ENCODE measurements at places on chromosomes 6 and 20. TPM values are rescaled to one million over a fixed set of nuclear protein-coding genes. Genes with fewer than 3 reads are reported as not detected.

The ZC2HC1B gene
- total RNA-seq = not detected

GRCh38 chr6:36841756-36842155, 2.5 kb upstream of the CPNE5 start:
- no peak for DNase-seq

The NR2E1 gene
- not detected for total RNA-seq

The MICB gene
- 15.3 TPM for total RNA-seq

DNA sequence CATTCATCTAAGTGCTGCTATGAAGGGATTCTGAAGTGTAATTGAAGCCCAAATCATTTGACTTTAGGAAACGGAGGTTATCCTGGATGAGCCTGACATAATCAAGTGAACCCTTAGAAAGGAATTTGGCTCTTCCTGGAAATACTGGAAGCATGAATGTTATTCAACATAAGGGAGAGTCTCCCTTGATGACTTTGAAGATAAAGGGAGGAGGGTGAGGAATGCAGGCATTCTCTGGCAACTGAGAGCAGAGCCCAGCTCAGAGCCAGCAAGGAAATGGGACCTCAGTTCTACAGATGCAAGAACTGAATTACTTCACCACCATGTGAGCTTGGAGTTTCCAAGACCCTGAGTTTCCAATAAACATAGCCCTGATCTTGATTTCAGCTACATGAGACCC, 168.2 kb downstream of the DLL1 start:
- no peak for DNase-seq

GRCh38 chr6:167079853-167080297, 43.0 kb upstream of the CCR6 start:
- DNase-seq = no peak

DNA sequence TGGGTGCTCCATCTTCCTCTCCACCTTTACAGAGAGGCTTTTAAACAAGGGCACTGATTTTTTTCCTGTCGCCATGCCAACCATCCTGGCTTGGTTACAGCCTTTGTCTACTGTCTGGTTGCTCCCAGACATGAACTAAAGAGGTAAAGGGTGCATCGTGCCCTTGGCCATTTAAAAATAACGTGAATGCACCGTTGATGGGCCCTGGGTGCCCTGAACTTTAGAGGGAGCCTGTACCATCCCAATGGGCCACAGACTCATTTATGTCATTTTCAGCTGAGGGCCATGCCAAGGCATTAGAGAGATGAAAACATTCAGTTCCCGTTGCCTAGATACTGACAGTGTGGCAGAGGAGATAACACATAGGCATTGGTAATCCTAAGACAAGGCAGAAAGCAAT, 23.3 kb downstream of the TMC2 start:
- no peak for DNase-seq

- no peak for DNase-seq
Observed at GRCh38 chr6:47109281-47109680, 67.1 kb upstream of the ADGRF1 start.

The COL9A1 gene
- not detected for total RNA-seq

The NRSN1 gene
- total RNA-seq = not detected

DNA sequence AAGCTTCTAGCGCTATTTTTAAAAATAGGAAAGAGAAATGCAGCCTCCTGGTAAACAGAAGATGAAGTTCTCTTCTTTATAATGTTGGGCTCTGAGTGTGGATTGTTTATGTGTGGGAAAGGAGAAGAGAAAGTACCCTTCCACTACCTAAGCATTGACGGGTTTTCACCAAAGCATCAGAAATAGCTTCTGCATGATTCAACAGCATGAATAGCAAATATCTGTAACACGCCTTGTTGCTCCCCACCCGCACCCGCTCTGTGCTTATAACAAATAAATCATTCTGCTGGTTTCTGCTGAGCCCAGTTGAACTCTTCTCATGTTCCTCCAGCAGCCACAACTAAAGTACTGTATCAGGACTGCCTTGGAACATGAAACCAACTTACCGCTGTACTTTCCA, 20.7 kb downstream of the TXLNB start:
- DNase-seq = no peak

- DNase-seq = no peak
Observed at GRCh38 chr20:44601801-44602204, 19.4 kb downstream of the PKIG start.

The LY6G5B gene
- 30.6 TPM for total RNA-seq

The ECT2L gene
- not detected for total RNA-seq

- DNase-seq = no peak
Observed at GRCh38 chr6:39350723-39351505, 28.4 kb upstream of the KCNK16 start.

GRCh38 chr6:29661071-29661470, 4.2 kb downstream of the MOG start:
- DNase-seq = no peak

DNA sequence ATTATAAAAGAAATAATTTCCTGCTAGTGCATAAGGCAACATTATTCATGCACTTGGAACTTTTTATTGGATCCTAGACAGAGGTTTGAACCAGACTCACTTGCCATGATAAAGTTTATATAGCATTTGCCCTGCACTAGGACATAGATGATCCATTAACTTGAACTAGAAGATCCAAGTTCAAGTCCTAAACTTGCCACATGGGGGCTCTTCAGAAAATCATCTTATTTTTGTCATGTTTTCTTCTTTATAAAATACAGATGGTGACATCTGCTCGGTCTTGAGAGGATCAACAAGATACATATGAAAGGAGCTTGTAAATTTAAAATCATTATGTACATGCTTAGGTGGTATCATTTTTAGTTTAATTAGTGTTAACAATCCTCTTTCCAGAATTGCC, 94.5 kb downstream of the SIM1 start:
- no peak for DNase-seq

The UNC5CL gene
- 1.4 TPM for total RNA-seq

- no peak for DNase-seq
Observed at GRCh38 chr20:22574545-22575086, 9.8 kb downstream of the FOXA2 start.

- DNase-seq = no peak
Observed at GRCh38 chr6:62037445-62037844, 248.6 kb downstream of the KHDRBS2 start.

The ISM1 gene
- total RNA-seq = 0.24 TPM

The CEP250 gene
- total RNA-seq = 34.4 TPM

- no peak for DNase-seq
Observed at GRCh38 chr6:119083007-119083406, 4.5 kb upstream of the FAM184A start.

- DNase-seq = no peak
Observed at GRCh38 chr20:58135441-58136148, 92.9 kb downstream of the ANKRD60 start.

DNA sequence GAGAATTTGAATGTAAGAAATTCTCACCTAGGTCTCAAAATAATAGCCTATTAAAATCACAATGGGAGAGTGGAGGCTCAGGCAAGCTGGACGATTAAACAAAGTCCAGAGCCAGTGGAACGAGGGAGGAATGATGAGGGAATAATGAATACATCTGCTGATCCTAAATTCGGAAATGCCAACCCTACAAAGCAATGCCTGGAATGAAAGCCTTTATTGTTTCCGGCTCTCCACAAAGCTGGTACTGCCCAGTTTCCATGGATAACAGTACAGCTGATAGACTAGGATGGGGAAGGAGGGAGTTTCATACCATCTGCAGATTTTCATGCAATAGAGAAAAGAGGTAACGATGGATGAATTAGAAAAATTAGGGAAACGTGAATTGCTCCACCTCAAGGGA, 356.1 kb downstream of the CBLN4 start:
- no peak for DNase-seq

The ZSCAN23 gene
- not detected for total RNA-seq

GRCh38 chr6:163085426-163085825, 329.1 kb upstream of the QKI start:
- no peak for DNase-seq

DNA sequence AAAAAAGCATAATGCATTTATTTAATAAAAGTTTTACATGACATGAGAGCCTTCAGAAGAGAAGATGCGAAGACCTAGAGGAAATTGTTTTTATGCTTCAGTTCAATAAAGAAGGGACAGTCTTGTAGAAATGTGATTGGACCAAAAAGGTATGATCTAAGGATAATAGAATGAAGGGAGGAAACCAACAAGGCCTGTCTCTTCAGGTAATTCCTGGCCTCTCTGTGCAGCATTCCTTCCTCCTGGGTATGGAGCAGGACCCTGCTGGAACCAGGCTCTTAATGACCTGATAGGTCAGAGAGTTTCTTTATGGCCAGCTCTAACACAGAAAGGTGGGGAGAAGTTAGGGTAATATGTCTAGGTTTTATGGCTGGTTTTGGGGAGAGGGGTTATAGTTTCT, 162.8 kb upstream of the HEY2 start:
- no peak for DNase-seq

GRCh38 chr6:114449659-114450058, 106.8 kb upstream of the HS3ST5 start:
- no peak for DNase-seq

DNA sequence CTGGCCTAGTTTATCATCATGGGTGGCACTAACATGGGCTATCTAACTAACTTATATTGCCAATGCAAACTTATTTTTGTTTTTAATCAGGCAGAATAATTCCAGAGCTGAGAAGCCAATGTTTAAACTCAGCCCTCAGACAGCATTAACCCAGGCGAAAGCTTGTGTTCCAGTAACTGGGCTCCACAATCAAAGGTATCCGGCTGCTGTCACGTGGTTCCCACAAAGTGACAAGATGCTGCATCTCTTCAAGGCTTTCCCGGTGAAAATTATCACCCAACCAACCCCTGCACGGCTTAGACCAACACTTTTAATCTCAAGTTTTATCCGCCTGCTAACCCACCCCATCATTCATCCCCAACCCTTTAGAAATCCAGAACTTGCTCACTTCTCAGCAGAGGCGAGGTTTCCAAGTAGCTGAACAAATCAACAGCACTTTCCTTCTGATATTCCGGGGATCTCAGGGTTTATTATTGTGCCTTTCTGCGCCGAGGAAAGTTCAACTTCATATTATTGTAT, 885 bp downstream of the MTCL3 start:
- DNase-seq = no peak

DNA sequence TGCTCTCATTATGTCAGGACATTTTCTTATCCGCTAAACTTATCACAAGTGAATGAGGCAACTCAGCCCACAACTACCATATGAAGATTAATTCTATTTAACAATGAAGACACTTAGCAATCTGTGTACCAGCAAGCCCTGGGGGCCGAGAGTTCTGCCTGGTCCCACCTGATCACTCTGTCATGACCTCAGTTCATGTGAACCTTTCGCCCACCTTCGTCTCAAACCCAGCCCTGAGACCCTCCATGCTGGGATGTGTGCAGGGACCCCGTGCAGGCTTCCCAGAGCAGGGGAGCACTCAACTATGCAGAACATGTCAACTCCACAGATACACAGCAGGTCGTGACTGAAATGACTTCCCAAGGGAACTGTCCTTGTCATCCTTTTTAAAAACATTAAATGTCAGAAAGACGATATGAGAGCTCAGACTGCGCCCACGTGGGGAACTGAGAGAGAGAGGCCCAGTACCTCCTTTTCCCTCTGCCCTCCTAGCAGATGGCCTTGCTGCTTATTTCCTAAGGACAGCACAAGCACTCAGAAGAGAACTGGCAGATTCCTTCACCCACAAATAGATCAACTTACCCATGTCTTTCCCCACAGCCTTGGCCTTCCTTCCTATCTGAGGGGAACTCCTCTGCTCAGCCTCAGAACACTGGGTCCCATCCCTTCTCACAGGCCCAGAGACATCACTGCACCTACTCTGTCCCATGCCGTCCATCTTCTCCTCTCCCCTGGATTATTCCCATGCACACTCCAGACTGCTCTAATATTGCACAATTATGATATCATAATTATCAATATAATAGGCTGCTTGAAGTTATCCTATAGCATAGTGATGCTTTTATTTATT, 11.5 kb downstream of the ABHD12 start:
- no peak for DNase-seq

- peak; percentile 14 for DNase-seq
Observed at GRCh38 chr6:156396791-156397418, 380.3 kb upstream of the ARID1B start.

DNA sequence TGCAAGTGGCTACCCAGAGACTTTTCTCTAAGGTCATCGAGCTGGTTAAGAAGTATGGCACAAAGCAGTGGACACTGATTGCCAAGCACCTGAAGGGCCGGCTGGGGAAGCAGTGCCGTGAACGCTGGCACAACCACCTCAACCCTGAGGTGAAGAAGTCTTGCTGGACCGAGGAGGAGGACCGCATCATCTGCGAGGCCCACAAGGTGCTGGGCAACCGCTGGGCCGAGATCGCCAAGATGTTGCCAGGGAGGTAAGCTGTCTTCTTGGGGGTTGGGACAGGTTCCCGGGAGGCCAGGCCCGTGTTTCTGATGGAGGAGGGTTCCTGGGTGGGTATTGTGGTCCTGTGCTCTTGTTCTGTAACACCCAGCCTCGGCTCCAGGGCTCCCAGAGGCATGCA, 19.9 kb downstream of the MYBL2 start:
- no peak for DNase-seq

GRCh38 chr20:38392356-38392755, 42.8 kb downstream of the SNHG17 start:
- no peak for DNase-seq

- DNase-seq = no peak
Observed at GRCh38 chr6:53851561-53851960, 56.8 kb downstream of the LRRC1 start.

DNA sequence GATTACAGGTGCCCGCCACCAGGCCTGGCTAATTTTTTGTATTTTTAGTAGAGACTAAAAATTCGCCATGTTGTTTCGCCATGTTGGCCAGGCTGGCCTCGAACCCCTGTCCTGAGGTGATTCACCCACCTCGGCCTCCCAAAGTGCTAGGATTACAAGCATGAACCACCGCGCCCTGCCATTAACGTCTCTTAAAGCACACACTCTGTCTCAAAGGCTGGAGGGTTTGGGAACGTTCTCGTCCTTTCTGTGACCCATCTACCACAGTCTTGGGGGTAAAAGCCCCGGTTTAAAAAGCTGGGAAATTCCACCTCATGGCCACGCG, 57.8 kb upstream of the ARID1B start:
- no peak for DNase-seq

DNA sequence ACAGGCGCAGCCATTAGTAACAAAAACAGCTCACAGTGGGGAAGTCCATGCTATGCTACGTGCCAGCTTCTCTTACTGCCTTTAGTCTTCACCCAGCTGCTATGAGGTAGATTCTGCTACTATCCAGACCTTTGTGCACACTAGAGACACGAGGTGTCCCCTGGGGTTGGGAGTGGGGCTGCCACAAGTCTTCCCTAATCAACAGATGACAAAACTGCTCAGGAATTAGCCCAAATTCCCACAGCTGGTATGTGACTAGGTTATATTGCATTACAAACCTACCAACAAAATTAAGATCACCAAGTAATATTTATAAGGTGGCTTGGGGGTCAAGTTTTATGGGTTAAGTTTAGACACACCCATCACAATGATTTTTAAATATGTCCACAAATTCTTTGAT, 63.3 kb downstream of the PSMB1 start:
- DNase-seq = no peak

GRCh38 chr20:57701651-57702050, 8.2 kb downstream of the PMEPA1 start:
- DNase-seq = no peak

The ARMC12 gene
- total RNA-seq = 1.1 TPM

- no peak for DNase-seq
Observed at GRCh38 chr6:166437661-166438060, 54.9 kb upstream of the MPC1 start.

The THEMIS gene
- 26.3 TPM for total RNA-seq

The GCNT2 gene
- total RNA-seq = 0.79 TPM
